NCI-H524 treated with DMSO at 0.1 percent for 48 hours (cell line): ENCODE measurements at places on chromosomes 6 and 20.
A peak's percentile ranks its signal among the peaks of the same experiment; 100 is the strongest.

- no peak for DNase-seq
Observed at GRCh38 chr6:11427723-11428245, 109.8 kb upstream of the TMEM170B start.

- DNase-seq = no peak
Observed at GRCh38 chr6:148779142-148779562, 32.3 kb downstream of the UST start.

- DNase-seq = no peak
Observed at GRCh38 chr6:91383207-91383606, 796.3 kb upstream of the MAP3K7 start.

DNA sequence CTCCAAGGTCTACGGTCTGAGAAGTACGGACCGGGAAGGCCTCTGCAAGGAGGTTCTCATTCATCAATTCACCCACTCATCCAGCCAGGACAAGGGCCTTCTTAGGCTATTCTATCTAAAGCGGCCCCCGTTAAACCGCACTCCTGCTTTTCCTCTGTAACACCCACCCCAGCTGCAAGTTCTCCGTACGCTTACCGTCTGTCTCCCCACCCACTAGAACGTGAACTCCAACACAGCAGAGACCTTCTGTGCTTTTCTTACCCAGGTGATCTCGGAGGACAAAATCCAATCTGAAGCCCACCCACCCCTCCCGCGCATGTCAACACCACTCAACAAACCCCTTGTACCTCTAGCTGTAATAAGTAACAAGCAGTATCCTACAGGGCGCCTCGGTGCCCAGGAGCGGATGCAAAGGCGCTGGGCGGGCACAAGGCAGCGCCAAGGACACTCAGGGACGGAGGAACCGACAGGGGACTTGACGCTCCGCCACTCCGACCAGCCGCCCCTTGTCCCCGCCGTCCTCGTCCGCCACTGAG is 351 bp downstream of the AURKA start:
- no peak for DNase-seq

- peak; percentile 36 for DNase-seq
Observed at GRCh38 chr6:13406781-13407180, 78.4 kb upstream of the TBC1D7 start.

- DNase-seq = no peak
Observed at GRCh38 chr20:17759449-17759848, 59.7 kb downstream of the BANF2 start.

DNA sequence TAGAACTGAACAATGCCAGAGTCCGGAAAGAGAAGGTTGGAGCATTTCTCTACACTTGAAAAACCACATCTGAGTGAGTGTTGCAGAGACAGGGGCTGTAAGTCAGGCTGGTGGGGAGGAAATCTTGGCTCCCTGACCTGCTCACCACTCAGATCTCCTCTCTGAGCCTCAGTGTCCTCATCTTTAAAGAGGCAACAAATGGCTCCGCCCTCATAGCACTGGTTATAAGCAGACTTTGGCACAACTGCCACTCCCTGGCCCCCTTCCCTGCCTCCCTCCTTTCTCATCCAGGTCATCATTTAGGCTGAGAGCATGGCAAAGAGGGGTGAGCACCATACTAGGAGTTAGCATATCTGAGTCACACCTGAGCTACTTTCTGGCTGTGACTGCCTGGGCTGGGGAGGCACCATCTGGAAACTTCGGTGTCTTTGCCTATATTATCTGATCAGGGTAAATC is 10.6 kb downstream of the SIRPG start:
- DNase-seq = no peak

GRCh38 chr6:138493413-138493812 is 5.9 kb downstream of the NHSL1 start:
- no peak for DNase-seq
